Panc1 (cell line): ENCODE measurements at places on chromosomes 4 and X.

DNA sequence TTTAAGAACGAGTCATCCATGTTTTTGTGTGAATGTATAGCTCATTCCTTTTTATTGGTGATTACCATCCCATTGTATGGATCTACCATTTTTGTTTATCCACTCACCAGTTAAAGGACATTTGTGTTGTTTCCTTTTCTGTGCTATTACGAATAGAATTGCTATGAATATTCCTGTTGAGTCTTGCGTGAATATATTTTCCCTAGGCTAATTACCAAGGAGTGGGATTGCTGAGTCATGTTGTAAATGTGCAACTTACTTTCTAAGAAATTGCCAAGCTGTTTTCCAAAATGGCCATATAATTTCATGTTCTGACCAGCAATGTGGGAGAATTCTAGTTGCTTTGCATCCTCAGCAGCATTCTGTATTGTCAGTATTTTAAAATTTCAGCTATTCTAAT lies 51.3 kb downstream of the YIPF6 start:
- no peak for DNase-seq

DNA sequence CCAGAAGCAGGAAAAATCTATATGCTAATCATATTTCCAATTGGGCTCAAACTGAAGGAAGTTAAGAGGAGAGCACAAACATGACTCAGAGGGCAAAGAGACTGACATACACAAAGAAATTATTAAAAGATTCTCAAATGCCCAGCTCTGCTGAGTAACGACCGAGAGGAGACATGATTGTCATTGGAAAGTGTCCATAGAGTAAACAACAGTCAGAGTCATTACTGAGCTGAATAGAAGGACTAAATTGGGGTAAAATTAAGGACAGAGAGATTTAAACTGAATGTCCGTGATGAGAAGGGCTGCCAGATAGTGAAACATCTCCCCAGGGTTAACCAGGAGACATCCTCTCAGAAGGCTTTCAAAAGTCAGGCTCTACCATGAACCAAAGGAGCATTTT lies 111.2 kb upstream of the GALNT7 start:
- DNase-seq: no peak

DNA sequence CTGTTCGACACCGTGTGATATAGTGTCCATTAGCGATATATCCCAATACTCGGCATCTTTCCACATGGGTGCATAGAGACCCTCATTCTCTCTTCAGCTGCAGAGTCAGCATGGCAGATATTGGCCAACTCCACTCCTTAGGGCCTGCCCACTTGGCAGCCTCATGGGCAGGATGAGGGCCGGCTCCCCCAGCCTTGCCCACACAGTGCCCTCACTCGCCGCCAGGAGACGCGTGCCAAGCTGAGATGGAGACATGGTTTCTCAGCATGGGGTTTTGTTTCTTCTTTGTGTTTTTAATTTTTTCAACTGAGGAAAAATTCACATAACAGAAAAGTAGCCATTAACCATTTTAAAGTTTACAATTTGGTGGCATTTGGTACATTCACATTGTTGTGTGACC lies 5.3 kb upstream of the PLXNA3 start:
- DNase-seq: no peak

DNA sequence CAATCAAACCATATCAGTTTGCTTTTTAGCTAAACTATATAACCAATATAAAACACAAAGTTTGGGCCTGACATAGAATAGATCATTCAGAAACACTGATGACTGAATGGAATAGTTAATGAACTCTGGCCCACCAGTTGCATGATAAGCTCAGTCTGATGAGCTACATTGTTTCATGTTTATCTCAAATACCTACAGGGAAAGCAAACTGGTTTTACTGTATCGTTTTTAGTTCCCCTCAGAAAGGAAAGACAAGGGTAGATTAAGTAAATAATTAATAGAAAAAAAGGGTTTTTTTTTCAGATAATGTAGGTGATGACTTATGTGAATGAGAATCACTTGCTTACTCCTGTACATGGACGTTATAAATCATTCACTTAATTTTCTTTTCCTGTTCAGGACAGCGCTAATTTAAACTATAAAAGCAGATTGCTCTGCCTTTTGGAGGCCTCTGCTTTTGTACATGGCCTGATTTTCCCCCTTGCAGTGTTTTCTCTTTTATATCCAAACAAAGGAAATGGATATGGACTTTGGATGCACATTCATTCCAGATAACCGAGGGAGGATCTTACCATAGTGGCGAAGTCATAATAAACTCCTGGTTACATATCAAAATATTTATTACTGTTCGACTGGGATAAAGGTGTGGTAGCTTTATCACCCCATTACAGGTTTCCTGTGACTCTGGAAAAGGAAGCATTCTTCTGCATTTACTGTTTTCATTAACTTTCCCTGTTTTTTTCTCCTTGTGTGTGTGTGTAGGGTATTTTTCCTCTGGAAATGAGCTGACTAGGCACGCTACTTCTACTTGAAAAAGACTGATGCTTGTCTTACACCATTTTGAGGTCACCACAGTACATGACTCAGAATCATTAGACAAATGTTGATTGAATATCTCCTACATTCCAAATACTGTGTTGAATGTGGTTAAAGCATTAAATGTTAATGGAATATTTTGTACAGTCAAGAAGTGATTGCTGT lies 373.1 kb upstream of the HS3ST1 start:
- DNase-seq: no peak

- no peak for DNase-seq
These were observed 40.4 kb upstream of the CYP4V2 start for GRCh38 chr4:186150926-186151325.

DNA sequence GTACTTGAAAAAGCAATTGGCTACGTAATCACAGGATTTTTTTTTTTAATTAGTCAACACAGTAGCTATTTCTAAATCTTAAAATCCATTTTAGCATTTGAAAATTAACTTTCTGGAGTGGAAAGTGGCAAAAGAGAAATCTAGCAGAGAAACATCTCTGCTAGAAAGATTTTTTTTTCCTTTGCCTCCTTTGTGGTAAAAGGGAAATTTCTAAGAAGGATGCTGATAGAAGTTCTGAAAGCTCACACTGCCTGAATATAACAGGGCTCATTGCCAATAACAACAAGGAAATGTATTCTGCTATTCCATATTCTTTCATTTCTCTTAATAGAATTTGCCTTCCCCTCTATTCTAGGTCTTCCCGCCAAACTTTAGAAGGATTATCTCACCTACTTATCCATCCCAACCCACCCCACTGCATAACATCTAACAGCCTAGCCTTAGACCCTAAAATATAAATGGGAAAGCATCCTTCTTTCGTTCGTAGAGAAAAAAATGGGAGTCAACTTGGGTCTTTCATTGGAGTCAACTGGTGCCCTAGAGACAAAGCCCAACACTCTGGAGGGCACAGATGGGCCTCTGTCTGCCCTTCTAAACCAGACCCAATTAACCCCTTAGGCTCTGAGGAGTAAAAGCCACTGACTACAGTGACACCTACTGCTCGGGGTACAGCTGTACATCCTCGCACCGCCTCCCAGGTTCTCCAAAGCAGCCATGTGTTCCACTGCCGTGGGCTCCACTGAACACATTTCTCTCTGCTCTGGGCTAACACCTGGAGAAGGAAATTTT lies 103.9 kb downstream of the MAML3 start:
- no peak for DNase-seq
